ENCODE measurements at places on chromosomes 3 and 15.

- no peak for DNase-seq
Measured at GRCh38 chr15:80562033-80562432, 133.1 kb upstream of the ABHD17C start.

GRCh38 chr3:16467393-16467792 lies 46.1 kb downstream of the RFTN1 start:
- peak; percentile 37 for DNase-seq

- DNase-seq = peak; percentile 52
Measured at GRCh38 chr3:30751610-30752299, 142.7 kb downstream of the GADL1 start.

DNA sequence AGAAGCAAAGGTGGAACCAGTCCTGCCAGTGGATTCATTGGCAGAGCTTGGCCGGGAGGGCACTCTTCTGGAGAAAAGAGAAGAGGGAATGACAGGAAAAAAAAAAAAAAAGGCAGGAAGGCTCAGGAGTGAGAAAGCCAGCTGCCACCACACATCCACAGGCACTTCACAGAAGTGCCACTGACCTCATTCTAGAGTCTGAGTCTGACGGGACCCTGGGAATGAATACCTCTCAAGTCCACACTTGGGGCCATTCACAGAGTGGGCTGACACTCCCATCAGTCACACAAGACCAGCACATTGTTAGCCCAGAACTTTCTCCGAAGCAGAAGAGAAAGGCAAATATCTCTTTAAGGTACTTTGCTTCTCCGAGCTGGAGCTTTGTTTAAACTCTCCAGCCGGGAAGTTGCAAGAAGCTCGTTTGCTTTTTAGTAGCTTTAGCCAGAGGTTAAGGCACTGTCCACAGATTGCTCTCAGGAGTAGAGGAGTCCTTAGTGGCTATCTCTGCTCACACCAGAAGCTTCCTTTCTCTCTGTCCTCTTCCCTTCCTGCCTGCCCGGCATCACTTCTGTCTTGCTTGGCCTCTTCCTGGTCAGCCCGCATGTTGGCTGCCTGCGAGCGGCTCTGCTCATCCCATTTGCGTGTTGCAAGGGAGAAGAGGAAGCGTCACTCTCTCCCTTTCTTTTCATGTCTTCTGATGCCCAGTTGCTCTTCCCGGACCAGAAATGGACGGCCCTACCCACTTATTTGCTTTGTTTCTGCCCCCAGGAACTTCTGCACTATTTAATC lies 53.8 kb downstream of the CMTM6 start:
- DNase-seq = no peak

- DNase-seq = no peak
Measured at GRCh38 chr3:197482001-197482400, 73.8 kb downstream of the BDH1 start.

- DNase-seq = no peak
Measured at GRCh38 chr3:141326626-141327025, 41.7 kb upstream of the ZBTB38 start.

DNA sequence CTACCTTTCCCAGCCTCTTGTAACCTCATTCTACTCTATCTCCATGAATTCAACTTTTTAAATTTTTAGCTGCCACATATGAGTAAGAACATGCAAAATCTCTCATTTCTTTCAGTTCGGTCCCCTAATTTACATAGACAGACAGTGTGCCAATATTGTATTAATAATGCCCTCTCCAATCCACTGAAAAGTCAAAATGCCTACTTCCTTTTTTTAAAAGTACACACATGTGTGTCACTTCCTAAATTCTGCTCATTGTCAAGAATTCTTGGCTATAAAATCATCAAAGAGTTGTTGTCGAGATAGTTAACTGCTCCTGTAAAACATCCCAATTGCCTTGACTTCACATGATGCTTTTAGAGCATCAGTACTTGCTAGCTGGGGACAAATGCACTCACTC lies 84.2 kb upstream of the IL12A start:
- DNase-seq = peak; percentile 22

DNA sequence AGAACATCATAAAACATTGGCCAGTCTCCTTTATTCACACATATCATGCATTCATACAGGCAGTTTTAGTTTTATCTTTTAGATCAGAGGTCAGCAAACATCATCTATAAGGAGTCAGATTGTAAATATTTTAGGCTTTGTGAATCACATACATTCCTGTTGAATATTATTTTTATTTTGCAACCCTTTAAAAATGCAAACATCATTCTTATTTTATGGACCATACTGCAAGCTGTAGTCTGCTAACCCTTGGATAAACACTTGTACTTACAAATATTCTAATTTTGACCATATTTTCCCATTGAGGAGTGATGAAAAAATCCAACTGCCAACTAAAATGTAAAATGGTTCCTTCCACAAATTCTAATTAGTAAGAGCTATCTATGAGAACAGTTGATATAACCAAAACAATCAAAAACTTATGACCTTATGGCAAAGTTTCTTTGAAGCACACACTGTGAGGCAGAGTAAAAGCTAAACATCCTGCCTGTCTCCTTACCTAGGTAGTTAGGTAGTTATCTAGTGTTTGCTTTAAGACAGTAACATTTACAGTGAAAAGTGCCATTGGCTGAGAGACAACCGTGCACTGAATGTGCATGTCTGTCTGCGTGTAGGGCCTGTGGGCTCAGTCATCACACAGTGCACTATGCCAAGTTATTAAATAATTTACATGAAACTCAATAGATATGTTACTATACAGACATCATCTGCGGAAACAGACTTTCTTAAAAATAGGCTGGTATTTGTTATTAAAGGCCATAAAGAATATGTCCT lies 57.7 kb downstream of the PIK3R4 start:
- DNase-seq = no peak

GRCh38 chr15:77504306-77504705 lies 83.6 kb downstream of the HMG20A start:
- no peak for DNase-seq

DNA sequence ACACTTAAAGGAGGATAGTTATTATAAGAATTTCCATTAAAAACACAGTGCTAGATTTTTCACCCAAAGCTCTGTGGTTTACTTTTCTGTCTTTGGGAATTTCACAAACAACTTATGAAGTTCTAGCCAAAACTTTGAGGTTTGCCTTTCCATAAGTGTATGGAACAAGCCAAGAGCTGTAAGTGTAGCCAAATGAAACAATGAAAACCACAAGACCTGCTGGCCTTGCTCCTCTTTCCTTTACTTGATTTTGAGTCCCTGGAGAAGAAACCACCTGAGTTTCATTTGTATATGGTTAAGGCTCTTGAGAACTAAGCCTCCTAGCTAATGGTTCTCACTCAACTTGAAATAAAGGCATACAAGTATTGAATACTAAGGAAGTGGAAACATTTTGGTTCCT lies 365.3 kb upstream of the EPHA3 start:
- DNase-seq = no peak

DNA sequence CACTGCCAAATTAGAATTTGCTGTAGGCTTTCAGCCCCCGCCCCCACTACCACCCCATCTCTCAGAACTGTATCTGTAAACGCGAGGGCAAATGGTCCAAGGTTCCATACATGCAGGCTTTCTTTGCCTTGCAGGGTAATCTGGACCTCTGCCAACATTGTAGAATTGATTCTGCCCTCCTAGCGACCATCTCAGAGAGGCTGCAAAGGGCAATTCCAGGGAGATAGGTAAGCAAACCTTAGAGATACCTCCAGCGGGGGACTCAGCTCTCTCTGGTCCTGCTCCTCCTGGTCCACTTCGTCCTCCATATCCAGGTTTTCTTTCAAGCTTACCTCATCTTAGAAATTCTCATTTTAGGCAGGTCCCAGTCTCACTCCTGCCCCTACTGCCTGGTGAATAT lies 64.4 kb downstream of the SLMAP start:
- no peak for DNase-seq

Measured in GM12865 (cell line).